ENCODE measurements at places on chromosomes 5 and 9.
A peak's percentile ranks its signal among the peaks of the same experiment; 100 is the strongest.

- no peak for DNase-seq
Observed at GRCh38 chr5:80229902-80230255, 26.0 kb downstream of the SERINC5 start.

DNA sequence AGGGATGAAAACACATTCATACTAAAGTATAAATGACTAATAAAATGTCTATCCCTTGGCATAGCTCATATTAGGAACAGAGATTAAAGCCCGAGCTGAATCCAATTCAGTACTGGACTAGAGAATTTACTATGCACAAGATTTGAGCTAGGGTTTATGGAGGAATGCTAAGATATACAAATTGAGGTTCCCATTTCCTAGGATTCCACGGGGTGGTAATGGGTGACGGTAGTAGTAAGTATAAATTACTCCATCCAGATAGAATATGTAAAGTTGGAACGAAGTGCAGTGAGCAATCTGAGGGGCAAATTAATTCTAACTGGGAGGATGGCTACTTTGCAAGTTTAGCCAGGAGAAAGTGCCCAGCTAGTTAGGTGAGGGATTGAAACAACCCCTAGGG is 156.5 kb downstream of the GAS1 start:
- DNase-seq = no peak

DNA sequence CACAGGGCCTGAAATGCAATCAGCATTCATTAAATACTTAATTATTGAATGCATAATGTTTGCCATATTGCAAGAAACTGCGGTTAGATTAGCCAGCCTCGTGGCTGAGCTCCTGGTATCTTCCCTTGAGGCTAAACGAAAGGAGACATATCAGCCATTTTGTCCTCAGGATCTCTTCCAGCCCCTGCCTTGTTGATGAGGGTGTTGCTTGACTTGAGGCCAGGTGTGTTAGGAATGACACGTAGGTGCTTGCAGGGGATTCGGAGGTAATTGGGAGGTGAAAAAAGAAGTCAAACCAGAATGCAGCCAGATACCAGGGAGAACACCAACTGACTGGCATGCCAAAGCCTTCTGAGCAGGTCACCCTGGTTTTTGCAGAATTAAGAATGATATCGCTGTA is 12.5 kb downstream of the SH3RF2 start:
- no peak for DNase-seq

DNA sequence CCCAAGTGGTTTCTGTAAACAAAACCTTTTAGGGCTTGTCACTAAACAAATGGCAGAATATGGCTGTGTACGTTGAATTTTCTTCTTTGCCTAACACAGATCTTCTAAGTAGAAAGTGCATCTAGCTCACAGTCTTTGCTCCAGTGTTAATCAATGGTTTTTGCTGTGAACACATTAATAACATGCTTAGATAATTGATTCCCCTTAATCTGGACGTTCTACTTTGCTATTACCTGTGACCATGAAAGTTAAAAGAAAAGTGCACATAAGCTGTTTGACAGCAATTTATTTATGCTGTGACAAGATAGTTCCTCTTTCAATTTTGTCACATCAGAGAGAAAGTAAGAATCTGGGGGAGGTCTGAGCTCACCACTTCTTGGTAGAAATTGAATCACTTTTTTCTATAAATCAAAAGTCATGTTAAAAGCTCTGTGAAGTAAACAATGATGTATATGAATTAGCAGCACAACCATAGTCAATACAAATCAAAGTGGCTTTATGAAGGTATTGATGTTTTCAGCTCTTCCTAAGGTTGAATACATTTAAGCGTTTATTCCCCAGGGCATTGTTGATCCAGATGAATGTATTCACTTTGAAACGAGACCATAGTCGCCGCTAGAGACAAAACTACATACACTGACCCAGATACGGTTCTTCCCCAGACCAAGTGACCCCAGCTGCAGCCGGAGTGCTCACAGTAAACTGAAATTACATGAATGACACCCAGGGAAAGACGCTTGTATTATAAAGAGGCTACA is 174.6 kb upstream of the ZNF608 start:
- DNase-seq = no peak

- no peak for DNase-seq
Observed at GRCh38 chr9:8863886-8864544, 1064.4 kb upstream of the DMAC1 start.

GRCh38 chr9:133375116-133375723 is 640 bp downstream of the SURF4 start:
- no peak for DNase-seq

DNA sequence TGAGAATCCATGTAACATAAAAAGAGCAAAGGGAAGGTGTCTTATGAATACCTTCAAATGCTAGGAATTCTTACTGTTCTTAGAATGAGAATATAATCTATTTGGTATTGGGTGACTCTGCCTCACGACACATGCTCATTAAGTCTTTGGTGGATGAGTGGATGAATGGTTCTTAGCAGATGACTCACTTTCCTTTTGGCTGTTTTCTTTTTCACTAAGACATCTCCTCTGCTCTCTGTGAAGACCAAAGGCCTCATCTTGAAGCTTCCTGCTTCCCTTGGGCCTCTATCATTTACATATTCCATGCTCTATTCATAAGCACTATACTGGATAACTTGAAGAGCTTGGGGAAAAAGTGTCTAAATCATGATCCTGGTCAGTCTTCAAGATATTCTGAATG is 468.1 kb downstream of the SPATA31D1 start:
- DNase-seq = no peak

DNA sequence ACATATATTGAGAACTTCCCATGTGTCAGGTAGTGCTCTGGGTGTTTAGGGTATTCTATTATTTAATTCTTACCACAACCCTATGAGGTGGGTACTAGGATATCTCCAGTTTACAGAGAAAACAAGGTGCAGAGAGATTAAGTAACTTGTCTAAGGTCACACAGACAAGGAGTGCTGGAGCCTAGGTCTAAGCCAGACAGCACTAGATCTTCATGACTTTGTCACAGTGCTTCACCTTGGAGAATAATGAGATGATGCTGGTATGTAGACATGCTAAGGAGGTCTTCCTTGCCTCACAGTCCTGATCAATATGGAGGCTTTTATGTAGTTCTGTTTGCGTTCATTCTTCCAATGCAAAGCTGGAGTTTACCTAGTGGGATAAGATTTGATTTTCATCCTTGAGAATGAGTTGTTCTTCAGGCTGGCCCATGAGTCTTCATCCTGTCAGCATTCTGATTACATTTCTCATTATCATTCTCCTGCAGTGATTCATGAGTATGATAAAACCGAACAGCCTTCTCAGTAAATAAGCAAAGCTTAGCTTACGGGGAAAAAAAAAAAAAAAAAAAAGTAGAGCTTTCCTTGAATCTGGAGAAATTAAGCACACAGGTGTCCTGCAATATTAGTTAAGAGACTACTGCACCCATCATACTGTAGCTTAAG is 176.3 kb downstream of the C9orf152 start:
- DNase-seq = no peak

GRCh38 chr5:150541895-150542294 is 34.0 kb downstream of the NDST1 start:
- DNase-seq = no peak

- no peak for DNase-seq
Observed at GRCh38 chr5:147534172-147534951, 24.5 kb upstream of the DPYSL3 start.

GRCh38 chr5:106312360-106312759 is 1358.4 kb downstream of the EFNA5 start:
- DNase-seq = no peak

GRCh38 chr5:98282521-98282920 is 490.9 kb upstream of the RGMB start:
- DNase-seq = no peak

- DNase-seq = no peak
Observed at GRCh38 chr5:137710086-137710485, 25.8 kb downstream of the KLHL3 start.

DNA sequence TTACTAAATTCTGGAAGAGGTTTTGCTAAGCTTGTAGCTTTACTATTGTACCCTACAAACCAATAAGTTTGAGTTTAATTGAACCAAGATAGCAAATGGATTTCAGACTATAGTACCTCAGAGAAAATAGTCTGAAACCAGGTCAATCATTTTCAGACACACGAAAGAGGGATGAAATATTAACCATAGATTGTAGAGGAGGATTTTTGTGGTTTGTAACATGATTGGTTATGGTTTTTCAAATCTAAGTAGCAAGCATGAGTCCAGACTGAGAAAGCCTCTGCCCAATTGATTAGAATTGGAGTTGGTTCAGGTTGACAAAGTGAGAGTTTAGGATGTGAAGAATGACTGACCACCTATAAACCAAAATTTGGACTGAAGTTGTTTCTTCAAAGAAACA is 562.7 kb upstream of the DMAC1 start:
- DNase-seq = no peak

DNA sequence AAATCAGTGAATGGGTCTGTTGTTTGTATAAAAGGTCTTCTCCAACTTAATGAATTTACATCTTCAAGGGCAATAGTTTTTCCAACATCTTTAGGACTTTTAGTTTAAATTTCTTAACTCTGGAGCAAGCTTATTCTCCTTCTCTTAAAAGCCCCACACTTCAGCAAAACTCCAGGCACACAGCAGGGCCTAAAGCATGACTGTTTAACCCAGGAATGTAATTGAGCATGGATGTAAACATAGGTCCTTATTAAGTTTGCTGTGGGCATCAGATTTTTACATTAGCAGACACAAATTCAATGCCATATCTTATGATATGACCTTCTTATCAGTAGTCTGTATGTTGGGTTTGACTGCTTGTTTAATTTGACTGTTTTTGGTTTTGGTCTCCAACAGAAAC is 78.9 kb downstream of the ABCA1 start:
- no peak for DNase-seq

GRCh38 chr5:57698802-57699201 is 216.2 kb upstream of the ACTBL2 start:
- DNase-seq = no peak

DNA sequence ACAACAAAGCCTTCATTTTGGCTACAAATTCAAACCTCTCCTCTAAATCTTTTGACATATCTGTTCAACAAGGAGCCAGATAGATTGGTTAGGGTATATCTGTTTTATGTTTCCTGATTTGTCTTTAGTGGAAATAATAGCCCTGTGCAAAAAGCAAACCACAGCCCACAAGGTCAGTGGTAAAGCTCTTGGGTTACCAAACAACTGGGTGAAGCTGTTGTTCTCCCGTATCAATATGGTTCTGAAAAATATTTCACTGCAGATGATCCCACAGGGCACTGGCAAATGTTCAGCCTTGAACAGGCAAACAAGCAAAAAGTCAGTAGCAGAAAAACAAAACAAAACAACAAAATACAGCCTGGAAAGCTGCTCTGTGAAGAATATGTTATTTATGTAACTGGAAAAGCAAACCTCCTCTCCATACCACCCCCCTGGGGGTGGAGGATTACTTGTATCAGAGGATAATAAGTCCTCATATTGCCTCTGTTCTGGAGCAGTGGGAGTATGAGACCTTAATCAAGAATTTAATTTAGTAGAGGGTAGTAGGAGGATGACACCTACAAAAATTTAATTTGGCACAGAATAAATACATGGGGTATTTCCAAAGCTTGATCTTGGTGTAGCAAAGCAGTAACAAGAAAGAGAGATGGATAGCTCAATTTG is 20.8 kb upstream of the PTBP3 start:
- DNase-seq = no peak

GRCh38 chr5:90558344-90559192 is at the start of gene ADGRV1:
Gene ADGRV1, plus strand, starts transcription at chr5:90558797. Its CDS starts 99 bp downstream, at chr5:90558896.
- peak; percentile 3 for DNase-seq

DNA sequence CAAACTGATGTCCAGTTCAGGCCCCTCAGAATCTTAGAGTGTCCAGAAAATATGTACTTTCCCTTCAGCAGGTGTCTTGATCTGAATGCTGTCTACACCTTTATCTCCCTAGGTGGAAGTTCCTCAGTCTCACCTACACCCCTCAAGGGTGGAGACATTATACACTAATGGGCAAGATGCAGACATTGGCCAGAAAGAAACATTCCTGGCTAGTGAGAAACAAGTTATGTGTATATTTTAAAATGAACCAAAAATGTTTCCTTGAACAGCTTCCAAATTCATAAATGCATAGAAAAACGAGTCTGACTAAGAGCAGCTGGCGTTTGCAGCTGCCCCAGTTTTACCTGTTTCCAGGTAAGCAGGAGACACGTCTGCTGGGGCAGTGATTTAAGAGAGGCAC is 140.5 kb upstream of the IRX4 start:
- no peak for DNase-seq

DNA sequence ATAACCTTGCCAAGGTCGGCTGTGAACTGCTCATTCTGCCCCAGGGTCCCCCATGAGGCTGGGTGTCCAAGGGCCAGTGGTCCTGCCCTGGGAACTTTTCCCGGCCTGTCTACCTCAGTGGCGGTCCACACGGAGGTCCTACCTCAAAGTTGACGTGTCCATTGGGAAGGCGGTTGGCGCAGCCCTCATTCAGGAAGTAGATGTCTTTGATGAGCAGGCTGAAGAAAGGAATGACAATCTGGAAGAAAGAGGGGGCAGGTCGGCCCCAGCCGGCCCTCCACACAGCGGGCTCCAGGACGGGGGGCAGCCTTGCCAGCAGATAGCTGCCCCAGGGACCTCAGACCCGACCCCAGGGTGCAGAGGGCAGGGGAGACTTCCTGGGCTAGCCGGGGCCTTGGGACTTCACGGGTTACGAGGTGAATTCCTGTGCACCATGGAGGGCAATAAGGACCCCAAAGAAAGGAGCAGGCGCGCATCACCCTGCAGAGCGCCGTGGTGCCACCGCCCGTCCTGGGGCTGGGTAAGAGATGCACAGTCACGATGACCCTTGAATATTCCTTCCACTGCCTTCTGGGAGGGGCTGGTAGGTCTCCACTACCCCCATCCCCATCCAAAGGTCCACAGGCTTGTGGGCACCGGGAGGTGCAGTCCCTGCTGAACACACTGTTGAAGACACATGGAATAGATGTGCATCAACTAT is 42.9 kb upstream of the RNF130 start:
- no peak for DNase-seq

- DNase-seq = no peak
Observed at GRCh38 chr9:78695519-78695918, 398.6 kb downstream of the PSAT1 start.

DNA sequence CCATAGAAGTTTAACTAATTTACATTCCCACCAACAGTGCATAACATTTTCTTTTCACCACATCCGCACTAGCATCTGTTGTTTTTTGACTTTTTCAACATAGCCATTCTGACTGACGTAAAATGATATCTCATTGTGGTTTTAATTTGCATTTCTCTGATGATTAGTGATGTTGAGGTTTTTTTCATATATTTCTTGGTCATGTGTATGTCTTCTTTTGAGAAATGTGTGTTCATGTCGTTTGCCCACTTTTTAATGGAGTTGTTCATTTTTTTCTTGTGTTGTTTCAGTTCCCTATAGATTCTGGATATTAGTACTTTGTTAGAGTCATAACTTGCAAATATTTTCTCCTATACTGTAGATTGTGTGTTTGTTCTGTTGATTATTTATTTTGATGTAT is 163.4 kb downstream of the FER start:
- no peak for DNase-seq

DNA sequence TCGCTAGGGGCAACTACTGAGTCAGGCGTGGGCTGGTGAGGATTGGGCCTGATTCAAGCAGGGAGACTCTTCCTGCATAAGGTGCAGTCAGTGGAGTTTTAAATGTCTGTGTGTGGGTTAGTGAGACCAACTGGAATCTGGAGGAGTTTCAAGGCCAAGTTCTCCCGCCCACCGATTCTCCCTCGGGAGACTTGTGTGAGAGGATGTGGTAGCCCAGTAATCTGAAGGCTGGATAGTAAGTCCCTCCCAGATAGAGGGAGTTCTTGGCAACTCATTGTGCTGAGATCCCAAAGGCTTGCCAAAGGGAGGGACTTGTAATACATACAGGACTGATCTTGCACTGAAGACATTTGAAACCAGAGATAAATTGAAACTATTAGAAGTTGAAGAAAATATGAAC is 51.8 kb downstream of the WDR36 start:
- no peak for DNase-seq

Measured in stimulated activated CD4-positive, alpha-beta T cell treated with anti-CD3 and anti-CD28 coated beads, Interleukin-4, amount 100 ng/mL, for 1 hour (primary cell).